ENCODE measurements at places on chromosomes 3 and 15. TPM values are rescaled to one million over a fixed set of nuclear protein-coding genes. Genes with fewer than 3 reads are reported as not detected.
A peak's percentile ranks its signal among the peaks of the same experiment; 100 is the strongest.

GRCh38 chr3:73727854-73728253, 103.1 kb upstream of the PDZRN3 start:
- no peaks in the 10 kb centered on the region for H3K36me3 ChIP-seq
- peak overlapping the region; percentile 74 for H3K27ac ChIP-seq
- no peak overlapping the region for H3K4me3 ChIP-seq
- H3K27me3 ChIP-seq: no peaks in the 10 kb centered on the region
- H3K4me1 ChIP-seq: no peaks in the 10 kb centered on the region

GRCh38 chr3:169764312-169764881, 463 bp downstream of the TERC start:
- no peaks in the 10 kb centered on the region for H3K27me3 ChIP-seq
- H3K4me3 ChIP-seq: peak overlapping the region; percentile 94
- peak overlapping the region; percentile 100 for H3K27ac ChIP-seq
- peak; percentile 9 for DNase-seq
- no peaks in the 10 kb centered on the region for H3K4me1 ChIP-seq

DNA sequence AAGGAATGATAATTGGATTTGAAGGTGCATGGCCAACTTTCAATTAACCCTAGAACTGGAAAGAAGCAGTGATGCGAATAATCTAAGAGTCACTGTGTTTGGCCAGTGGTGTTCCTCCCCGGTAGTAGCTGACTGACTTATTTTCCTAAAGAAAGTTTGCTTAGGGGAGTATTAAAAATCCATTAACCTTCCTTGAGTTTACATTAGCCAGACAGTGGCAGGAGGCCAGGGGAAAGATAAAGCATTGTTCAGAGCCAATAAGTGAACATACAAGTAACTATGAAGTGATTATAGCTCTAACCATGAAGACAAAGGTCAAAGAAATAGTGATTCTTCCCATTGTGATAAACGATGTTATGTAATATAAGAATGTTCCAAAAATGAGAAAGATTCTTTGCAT, 8.9 kb upstream of the TMEM202 start:
- no peak for DNase-seq
- H3K27ac ChIP-seq: no peak overlapping the region
- H3K27me3 ChIP-seq: no peaks in the 10 kb centered on the region

GRCh38 chr3:36877930-36878685, 66.7 kb downstream of the TRANK1 start:
- no peaks in the 10 kb centered on the region for H3K4me1 ChIP-seq
- no peak overlapping the region for H3K4me3 ChIP-seq
- no peak for DNase-seq
- no peaks in the 10 kb centered on the region for H3K36me3 ChIP-seq

- no peaks in the 10 kb centered on the region for H3K36me3 ChIP-seq
- H3K27me3 ChIP-seq: no peaks in the 10 kb centered on the region
- H3K4me3 ChIP-seq: no peak overlapping the region
- no peak overlapping the region for H3K27ac ChIP-seq
- no peaks in the 10 kb centered on the region for H3K4me1 ChIP-seq
- DNase-seq: no peak
Observed at GRCh38 chr3:34072297-34072696, 273.9 kb downstream of the PDCD6IP start.

DNA sequence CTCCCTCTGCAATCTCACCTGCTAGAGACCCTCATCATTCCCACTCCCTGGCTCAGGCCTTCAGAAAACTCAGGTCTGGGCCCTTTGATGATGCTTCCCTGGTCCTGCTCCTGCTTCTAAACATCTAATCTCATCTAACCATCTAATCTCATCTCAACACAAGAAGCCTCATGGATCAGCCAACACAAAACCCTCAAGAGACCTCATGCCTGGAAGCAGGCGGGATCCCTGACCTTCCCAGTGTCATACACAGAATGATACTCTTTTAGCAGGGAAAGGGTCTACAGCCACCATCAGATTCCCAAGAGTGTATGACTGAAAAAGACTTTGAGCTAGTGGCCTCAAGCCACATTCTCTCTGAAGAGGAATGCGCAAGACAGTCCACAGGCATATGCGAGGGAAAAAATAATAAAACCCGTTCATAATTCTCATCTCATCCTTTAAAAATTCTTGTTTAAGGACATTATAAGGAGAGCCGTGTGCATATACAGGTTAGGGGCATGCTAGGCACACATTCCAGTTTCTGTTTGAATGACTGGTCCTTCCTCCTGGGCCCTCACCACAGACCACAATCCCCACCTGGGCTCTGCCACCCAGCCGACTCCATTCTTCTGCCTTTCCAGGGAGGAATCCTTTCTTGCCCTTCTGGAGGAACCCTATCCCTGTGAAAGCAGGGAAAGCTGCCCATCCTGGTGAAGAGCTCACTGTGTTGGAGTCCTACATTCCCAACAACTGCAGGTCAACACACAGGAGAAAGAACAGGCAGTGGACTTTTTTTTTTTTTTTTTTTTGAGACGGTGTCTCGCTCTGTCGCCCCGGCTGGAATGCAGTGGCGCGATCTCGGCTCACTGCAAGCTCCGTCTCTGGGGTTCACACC, 2.2 kb downstream of the ZXDC start:
- no peak overlapping the region for H3K27ac ChIP-seq
- no peaks in the 10 kb centered on the region for H3K27me3 ChIP-seq
- DNase-seq: no peak
- H3K36me3 ChIP-seq: peaks cover 23% of the 10 kb centered on the region
- H3K4me1 ChIP-seq: peaks cover 35% of the 10 kb centered on the region

LSMEM2 gene
- total RNA-seq: not detected

B3GNT5 gene
- total RNA-seq: 69.9 TPM

C3orf62 gene
- total RNA-seq: 1.8 TPM

SGO1 gene
- 1.3 TPM for total RNA-seq

CD200R1 gene
- 9.6 TPM for total RNA-seq

Data from esophagus squamous epithelium (tissue), 5 donors.